ENCODE measurements at places on chromosomes 5 and 9. TPM values are rescaled to one million over a fixed set of nuclear protein-coding genes. Genes with fewer than 3 reads are reported as not detected.

Gene ORM1
- 1.0 TPM for total RNA-seq

Gene EFNA5
- 13.0 TPM for total RNA-seq

Gene LURAP1L
- 9.7 TPM for total RNA-seq

Gene CCNO
- not detected for total RNA-seq

Gene OTP
- total RNA-seq = not detected

Gene FBN2
- total RNA-seq = 3.2 TPM

Gene C9orf152
- not detected for total RNA-seq

Gene TMEM141
- total RNA-seq = 67.5 TPM

Gene SLC1A3
- total RNA-seq = 215 TPM

Gene PCDHGA5
- total RNA-seq = 2.0 TPM

Gene COL5A1
- 25.1 TPM for total RNA-seq

Gene ZFR
- total RNA-seq = 87.7 TPM

Gene TRIM36
- total RNA-seq = 1.9 TPM

Gene PTGES2
- 53.1 TPM for total RNA-seq

Gene LHX2
- not detected for total RNA-seq

Gene GPR151
- not detected for total RNA-seq

Gene CD14
- total RNA-seq = 168 TPM

Gene GOLPH3
- total RNA-seq = 87.2 TPM

Gene KCNMB1
- 0.31 TPM for total RNA-seq

Gene LCN2
- 1.7 TPM for total RNA-seq

Gene SUSD3
- 24.2 TPM for total RNA-seq

Gene PCDHGA8
- 2.4 TPM for total RNA-seq

Gene MRNIP
- total RNA-seq = 15.4 TPM

Gene TXNDC8
- total RNA-seq = not detected

Gene FAM221B
- not detected for total RNA-seq

Gene ARL14EPL
- not detected for total RNA-seq

Gene HRH2
- total RNA-seq = 22.6 TPM

Gene CTXN3
- not detected for total RNA-seq

Gene SLU7
- total RNA-seq = 53.0 TPM

Gene GABRA1
- total RNA-seq = not detected

Gene SPINK6
- total RNA-seq = not detected

Gene IL13
- total RNA-seq = not detected

Gene MAML1
- total RNA-seq = 22.2 TPM

Gene SEMA6A
- 43.4 TPM for total RNA-seq

Gene CDH12
- total RNA-seq = not detected

Gene RPP25L
- total RNA-seq = 28.1 TPM

Gene FTMT
- total RNA-seq = not detected

Gene PCAT7
- not detected for total RNA-seq

Gene SLC45A2
- not detected for total RNA-seq

Gene AGXT2
- total RNA-seq = not detected

Gene RNF145
- 55.3 TPM for total RNA-seq

Gene SPZ1
- not detected for total RNA-seq

Gene GPRIN1
- 0.79 TPM for total RNA-seq

Gene HCN1
- total RNA-seq = not detected

Gene CA9
- 2.0 TPM for total RNA-seq

All from omental fat pad (tissue), 4 donors.